ENCODE measurements at places on chromosomes 3 and 15.

GRCh38 chr15:29862271-29862670 lies 40.0 kb upstream of the TJP1 start:
- no peak for DNase-seq

GRCh38 chr3:141102372-141102771 lies 51.2 kb downstream of the SPSB4 start:
- no peak for DNase-seq

DNA sequence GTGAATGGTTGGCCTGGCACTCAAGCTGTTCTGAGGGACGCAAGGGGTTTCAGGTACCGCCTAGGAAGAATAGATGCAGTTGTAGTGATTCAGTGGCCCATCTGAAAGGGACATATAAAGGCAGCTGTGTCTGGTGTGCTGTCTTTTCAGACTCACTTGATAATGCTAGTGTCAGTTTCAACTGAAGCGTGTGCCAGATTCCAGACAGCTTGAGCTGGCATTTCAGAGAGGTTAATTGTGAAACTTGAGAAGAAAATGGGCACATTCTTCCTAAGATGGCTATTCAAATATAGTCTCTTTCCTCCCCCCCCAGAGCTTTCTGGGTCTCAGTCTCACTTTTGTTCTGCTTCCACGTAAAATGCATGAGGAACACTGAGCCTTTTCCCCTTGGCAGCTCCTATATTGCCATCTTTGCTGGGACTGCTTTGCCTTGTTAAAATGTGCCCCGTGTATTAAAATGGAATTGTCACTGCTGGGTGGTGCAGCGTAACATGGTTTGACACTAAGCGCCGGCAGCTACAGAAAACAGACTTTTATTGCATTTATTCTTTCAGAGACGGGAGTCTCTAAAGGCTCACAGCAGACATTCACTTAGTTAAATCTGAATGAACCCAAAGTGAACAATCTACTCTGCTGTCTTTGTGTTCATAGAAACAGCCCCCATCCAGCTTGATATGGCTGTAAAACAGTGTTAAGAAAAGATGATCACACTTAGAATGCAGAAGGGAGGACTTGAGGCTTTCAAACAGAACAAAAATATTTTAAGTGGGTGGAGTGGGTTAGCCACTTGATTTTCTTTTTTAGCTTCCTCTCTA lies 478.7 kb downstream of the RBMS3 start:
- no peak for DNase-seq

GRCh38 chr3:23203708-23204330 lies 692 bp downstream of the UBE2E2 start:
- DNase-seq: peak; percentile 23

- no peak for DNase-seq
These were observed 7.8 kb downstream of the CCR5AS start for GRCh38 chr3:46399098-46399497.

All from activated CD8-positive, alpha-beta memory T cell treated with anti-CD3 and anti-CD28 coated beads, Interleukin-2, amount 50 U/mL, for 4 hours (primary cell).